PC-3 (cell line): ENCODE measurements at places on chromosomes 16 and 17. TPM values are rescaled to one million over a fixed set of nuclear protein-coding genes. Genes with fewer than 3 reads are reported as not detected.
A peak's percentile ranks its signal among the peaks of the same experiment; 100 is the strongest.

MRPL27 gene
- total RNA-seq, result 168 and 173 TPM in 2 replicates

PPY gene
- total RNA-seq, result not detected in 2 replicates

DNA sequence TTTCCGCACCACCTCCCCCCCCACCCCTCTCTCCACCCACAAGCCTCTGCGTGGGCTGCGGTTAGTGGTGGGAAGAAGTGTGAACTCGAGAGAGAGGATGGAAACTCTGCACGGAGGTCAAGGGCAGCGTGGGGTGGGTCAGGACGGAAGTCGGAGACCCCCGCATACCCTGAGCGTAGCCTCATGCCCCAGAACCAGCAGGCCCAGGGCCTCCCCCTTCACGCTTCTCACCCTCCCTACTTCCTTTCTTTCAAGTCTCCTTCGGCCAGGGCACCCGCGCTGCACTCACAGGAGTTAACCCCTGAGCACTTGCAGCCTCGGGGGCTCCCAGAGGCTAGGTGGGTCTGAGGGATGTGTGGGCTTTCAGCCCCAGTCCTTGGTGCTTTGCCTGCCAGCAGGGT lies 9.2 kb downstream of the TBKBP1 start:
- DNase-seq, result no peak
- H3K27ac ChIP-seq, result no peak overlapping the region
- no peaks in the 10 kb centered on the region for H3K4me1 ChIP-seq

DNA sequence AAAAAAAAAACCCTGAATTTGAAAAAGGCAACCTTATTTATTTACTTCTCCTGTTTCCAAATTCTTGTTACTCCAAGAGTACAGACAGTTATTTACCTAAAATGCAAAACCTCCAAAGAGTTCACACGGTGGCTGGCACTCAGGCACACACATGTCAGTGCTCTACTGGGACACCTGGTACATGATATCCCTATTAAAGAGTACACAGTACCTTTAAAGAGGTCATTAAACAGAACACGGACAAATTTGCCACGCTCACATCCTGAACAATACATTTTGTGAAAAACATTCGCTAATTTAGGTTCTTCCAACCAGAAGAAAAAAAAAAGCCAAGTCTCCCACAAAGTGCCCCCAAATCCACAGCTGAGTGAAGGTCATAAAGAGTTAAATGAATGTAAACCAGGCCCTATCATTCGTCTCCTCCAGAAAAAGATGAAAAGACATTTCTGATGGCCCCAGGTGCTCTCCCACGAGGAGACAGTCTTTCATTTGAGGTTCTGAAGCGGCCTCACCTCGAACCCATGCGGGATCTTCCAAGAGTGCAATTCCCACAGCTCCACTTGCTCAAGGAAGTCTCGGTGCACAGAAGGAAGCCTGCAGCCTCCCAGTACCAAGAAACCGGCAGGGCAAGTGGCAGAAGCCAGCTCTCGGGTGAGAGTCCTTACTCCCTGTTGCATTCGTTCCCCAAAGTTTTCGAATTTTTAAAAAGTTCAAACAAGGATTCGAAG lies 993 bp downstream of the ERN1 start:
- peak; percentile 59 for DNase-seq
- no peaks in the 10 kb centered on the region for H3K27me3 ChIP-seq
- peak overlapping the region; percentile 47 for H3K27ac ChIP-seq
- peak overlapping the region; percentile 92 for H3K4me3 ChIP-seq
- H3K36me3 ChIP-seq, result no peaks in the 10 kb centered on the region

GRCh38 chr16:78443542-78444364 lies 344.3 kb downstream of the WWOX start:
- no peaks in the 10 kb centered on the region for H3K4me1 ChIP-seq
- H3K27me3 ChIP-seq, result no peaks in the 10 kb centered on the region
- H3K36me3 ChIP-seq, result no peaks in the 10 kb centered on the region
- no peak overlapping the region for H3K27ac ChIP-seq
- DNase-seq, result no peak
- H3K4me3 ChIP-seq, result no peak overlapping the region

GRCh38 chr17:3482852-3483251 lies 7.1 kb downstream of the ASPA start:
- H3K27me3 ChIP-seq, result peaks cover 51% of the 10 kb centered on the region
- no peaks in the 10 kb centered on the region for H3K36me3 ChIP-seq
- H3K4me3 ChIP-seq, result no peak overlapping the region
- no peak overlapping the region for H3K27ac ChIP-seq
- DNase-seq, result no peak

DNA sequence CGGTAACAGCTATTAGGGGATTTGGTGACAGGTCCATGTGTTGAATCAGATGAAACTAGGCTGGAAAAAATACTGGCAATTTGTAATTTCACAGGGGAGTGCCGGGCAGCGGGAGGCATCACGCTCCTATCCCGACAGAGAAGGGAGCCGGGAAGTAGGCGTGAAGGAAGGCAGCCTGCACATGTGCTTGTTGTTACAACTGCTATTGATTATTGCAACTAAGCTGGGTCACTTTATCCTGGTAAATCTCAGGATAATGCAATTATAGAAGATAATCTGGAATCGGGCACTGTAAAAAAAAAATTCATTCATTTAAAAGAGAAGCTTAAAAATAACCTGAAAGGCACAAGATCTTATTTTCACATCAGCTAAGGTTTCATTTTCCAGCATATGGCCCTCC lies 180.6 kb downstream of the FOXL1 start:
- DNase-seq, result no peak
- H3K27me3 ChIP-seq, result no peaks in the 10 kb centered on the region
- H3K4me3 ChIP-seq, result no peak overlapping the region
- H3K27ac ChIP-seq, result no peak overlapping the region
- no peaks in the 10 kb centered on the region for H3K36me3 ChIP-seq
- no peaks in the 10 kb centered on the region; the same call in 1 of the 2 replicates for H3K4me1 ChIP-seq

- no peak overlapping the region for H3K27ac ChIP-seq
- no peak overlapping the region for H3K4me3 ChIP-seq
- no peaks in the 10 kb centered on the region for H3K27me3 ChIP-seq
- DNase-seq, result no peak
- H3K4me1 ChIP-seq, result no peaks in the 10 kb centered on the region
- peaks cover 3% of the 10 kb centered on the region; the same call in 1 of the 2 replicates for H3K36me3 ChIP-seq
Observed at GRCh38 chr17:66777689-66778225, 57.2 kb upstream of the CACNG5 start.

GRCh38 chr16:27529962-27530361 lies 19.8 kb downstream of the GTF3C1 start:
- peaks cover 12% of the 10 kb centered on the region; the same call in 1 of the 2 replicates for H3K36me3 ChIP-seq
- H3K4me1 ChIP-seq, result peaks cover 4% of the 10 kb centered on the region; the same call in 1 of the 2 replicates
- H3K27me3 ChIP-seq, result no peaks in the 10 kb centered on the region

- no peaks in the 10 kb centered on the region for H3K4me1 ChIP-seq
- no peaks in the 10 kb centered on the region for H3K27me3 ChIP-seq
- H3K4me3 ChIP-seq, result no peak overlapping the region
- no peak overlapping the region for H3K27ac ChIP-seq
- DNase-seq, result no peak
- no peaks in the 10 kb centered on the region for H3K36me3 ChIP-seq
Observed at GRCh38 chr16:54632322-54633220, 298.1 kb upstream of the IRX5 start.

GRCh38 chr16:287981-288920 lies 5.3 kb downstream of the PDIA2 start:
- H3K27me3 ChIP-seq, result no peaks in the 10 kb centered on the region
- DNase-seq, result no peak
- no peaks in the 10 kb centered on the region for H3K4me1 ChIP-seq

DNA sequence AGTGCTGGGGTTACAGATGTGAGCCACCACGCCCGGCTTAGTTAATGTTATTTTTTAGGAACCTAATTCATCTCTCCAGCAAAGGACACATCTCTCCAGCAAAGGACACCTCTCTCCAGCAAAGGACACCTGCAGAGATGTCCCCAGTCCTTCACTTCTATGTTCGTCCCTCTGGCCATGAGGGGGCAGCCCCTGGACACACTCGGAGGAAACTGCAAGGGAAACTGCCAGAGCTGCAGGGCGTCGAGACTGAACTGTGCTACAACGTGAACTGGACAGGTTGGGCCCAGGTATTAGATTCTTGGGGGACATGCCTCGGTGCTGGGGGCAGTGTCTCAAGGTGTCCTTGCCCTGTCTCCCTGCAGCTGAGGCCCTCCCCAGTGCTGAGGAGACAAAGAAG lies 4.7 kb downstream of the PFAS start:
- no peaks in the 10 kb centered on the region for H3K27me3 ChIP-seq
- H3K4me3 ChIP-seq, result no peak overlapping the region
- no peak overlapping the region for H3K27ac ChIP-seq
- no peak for DNase-seq
- peaks cover 16% of the 10 kb centered on the region; the same call in 1 of the 2 replicates for H3K36me3 ChIP-seq

GRCh38 chr16:58485184-58485887 lies 14.6 kb upstream of the NDRG4 start:
- H3K4me1 ChIP-seq, result no peaks in the 10 kb centered on the region
- no peak overlapping the region for H3K4me3 ChIP-seq
- no peak for DNase-seq
- no peaks in the 10 kb centered on the region for H3K27me3 ChIP-seq

- peak; percentile 92 for DNase-seq
- H3K27ac ChIP-seq, result peak overlapping the region; percentile 44
- peak overlapping the region; percentile 27; the same call in 1 of the 2 replicates for H3K4me3 ChIP-seq
- no peaks in the 10 kb centered on the region for H3K36me3 ChIP-seq
Observed at GRCh38 chr16:626787-627453, 3.9 kb upstream of the WFIKKN1 start.

GRCh38 chr17:51820252-51820651 lies 338.3 kb downstream of the CA10 start:
- H3K4me1 ChIP-seq, result peaks cover 44% of the 10 kb centered on the region
- H3K27me3 ChIP-seq, result no peaks in the 10 kb centered on the region
- H3K4me3 ChIP-seq, result no peak overlapping the region

GRCh38 chr16:19218581-19218980 lies 50.5 kb downstream of the SYT17 start:
- no peaks in the 10 kb centered on the region for H3K36me3 ChIP-seq
- no peaks in the 10 kb centered on the region for H3K27me3 ChIP-seq
- no peak for DNase-seq
- H3K27ac ChIP-seq, result no peak overlapping the region
- no peak overlapping the region for H3K4me3 ChIP-seq

DNA sequence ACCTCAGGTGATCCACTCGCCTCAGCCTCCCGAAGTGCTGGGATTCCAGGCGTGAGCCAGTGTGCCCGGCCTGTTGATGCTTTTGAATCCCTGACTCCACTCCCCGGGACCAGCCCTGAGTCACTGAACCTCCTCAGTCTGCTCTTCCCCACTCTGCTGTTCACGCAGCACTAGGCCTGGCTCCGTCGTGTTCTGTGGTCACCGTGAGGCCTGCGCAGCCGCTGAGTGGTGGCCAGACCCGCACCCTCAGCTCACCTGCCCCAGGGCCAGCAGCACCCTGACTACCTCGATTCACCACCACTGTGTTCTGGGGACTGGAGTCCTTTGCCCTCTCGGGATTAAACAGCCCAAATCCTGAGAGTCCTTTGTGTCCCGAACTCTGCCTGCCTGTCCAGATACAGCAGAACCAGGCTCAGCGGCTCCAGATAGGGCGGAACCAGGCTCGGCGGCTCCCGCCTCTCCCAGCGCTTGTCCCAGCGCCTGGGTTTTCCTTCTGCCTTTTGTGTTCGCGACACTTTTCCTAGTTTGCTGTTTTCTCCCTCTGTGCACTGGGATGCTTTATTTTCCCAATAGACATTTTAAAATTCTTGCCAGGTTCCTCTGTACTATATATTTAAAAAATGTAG lies 58.6 kb upstream of the ENDOV start:
- peaks cover 57% of the 10 kb centered on the region for H3K36me3 ChIP-seq
- no peak for DNase-seq
- no peak overlapping the region for H3K27ac ChIP-seq
- H3K27me3 ChIP-seq, result no peaks in the 10 kb centered on the region

GRCh38 chr16:84699147-84699711 lies 571 bp upstream of the USP10 start:
- H3K4me3 ChIP-seq, result peak overlapping the region; percentile 94
- peak; percentile 14 for DNase-seq
- H3K4me1 ChIP-seq, result peaks cover 17% of the 10 kb centered on the region

DNA sequence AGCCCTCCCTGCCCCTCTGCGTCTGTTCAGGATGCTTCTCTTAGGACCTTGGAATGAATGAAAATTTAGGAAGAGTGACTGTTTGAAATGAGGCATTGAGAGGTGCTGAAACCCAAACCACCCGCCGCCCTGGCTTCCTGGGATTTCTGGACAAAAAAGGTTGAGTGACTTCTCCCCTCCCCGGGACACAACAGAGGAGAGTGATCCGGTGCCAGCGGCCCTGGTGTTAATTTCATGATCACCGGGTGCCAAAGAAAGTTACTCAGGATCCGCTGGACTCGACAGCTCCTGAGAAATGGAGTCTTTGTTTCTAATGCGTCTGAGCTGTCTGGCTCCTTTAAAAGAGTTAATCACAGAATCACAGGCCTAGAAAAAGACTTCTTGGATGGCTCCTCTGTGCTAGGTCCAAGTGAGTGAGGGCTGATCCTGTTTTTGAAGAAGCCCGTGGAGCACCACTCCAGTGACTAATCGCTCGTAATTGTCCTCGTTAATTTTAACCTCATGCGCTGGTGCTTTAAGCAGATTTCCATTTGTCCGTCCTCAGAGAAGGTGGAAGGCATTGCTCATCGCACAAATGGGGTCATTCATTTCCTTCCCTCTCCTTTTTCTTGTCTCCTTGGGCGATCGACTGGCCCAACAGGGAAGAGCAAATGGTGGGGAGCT lies 144.4 kb upstream of the ZFHX3 start:
- H3K4me3 ChIP-seq, result no peak overlapping the region
- H3K27ac ChIP-seq, result no peak overlapping the region
- no peaks in the 10 kb centered on the region for H3K27me3 ChIP-seq
- no peaks in the 10 kb centered on the region for H3K36me3 ChIP-seq

DNA sequence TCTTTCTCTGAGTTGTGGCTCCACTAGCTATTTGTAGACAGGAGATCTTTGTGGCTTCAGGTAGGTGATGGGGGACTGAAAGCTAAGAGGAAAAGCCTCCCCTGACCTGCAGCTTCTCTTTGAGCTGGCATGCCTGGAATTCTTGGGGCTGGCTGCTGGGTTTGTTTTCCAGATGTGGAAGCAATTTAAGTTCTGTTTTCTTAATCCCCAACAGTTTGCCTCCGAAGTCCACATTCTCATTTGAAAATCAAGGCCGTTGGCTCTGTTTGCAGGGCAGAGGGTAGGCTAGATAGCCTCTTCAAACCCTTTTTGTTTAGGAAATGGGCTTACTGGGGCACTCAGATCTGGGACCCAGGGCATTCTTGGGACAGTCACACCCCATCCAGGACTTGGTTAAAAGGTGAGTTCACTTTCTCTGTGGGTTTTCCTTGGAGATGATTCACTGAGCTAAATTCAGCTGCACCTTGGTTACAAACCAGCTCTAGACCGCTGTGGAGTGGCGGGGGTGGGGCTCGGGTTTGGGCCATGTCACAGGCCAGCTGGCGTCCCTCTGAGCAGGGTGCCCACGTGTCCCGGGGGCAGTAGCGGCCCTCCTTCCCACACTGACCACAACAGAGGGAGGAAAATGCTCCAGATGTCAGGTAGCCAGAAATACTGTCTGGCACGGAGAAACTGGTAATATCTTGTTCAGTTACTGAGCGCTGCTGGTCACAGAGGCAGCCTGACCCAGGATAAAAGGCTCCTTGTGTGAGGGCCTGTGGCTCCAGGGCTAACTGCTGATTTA lies 108.5 kb downstream of the RAB11FIP4 start:
- peak; percentile 66 for DNase-seq
- peak overlapping the region; percentile 50 for H3K27ac ChIP-seq
- peak overlapping the region; percentile 33; the same call in 1 of the 2 replicates for H3K4me3 ChIP-seq
- H3K36me3 ChIP-seq, result no peaks in the 10 kb centered on the region
- peaks cover 10% of the 10 kb centered on the region for H3K4me1 ChIP-seq
- no peaks in the 10 kb centered on the region for H3K27me3 ChIP-seq
